CD4-positive, alpha-beta T cell treated with Interleukin-17A for 1 hour (primary cell): ENCODE measurements at places on chromosomes 13 and 19.
A peak's percentile ranks its signal among the peaks of the same experiment; 100 is the strongest.

GRCh38 chr19:38394488-38394887 is 6.0 kb downstream of the SPRED3 start:
- peak; percentile 79 for DNase-seq

DNA sequence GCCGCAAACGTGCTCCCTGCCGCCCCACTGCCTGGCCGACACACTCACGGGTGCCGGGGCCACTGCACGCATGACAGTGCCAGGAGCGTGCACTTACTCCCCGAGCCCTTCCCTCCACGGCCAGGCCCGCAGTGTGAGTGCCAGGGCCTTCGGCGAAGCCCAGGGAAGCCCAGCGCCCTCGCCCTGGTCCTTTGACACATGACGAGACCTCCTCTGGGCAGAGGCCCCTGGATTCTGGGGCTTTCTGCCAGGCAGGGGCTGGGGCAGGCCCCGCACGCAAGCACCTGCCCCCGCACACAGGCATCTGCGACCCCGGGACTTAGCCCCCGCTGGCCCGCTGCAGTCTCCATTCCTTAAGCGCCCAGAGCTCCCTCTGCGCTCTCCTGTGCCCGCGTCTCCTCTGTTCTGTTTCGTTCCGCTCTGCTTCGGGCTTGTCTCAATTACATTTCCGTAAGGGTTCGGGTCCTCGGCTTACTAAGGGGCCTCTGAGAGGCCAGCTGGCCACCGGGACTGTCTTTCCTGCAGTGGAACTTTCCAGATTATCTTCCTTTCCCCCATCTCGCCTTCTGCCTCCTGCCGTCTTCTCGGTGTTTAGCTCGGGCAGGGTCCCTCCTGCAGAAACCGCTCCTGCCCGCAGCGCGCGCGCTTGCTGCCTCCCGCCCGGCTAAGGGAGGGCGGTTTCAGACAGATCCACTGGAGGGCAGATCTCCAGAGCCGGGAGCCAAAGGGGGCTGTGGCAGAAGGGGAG is 98.8 kb downstream of the ING1 start:
- DNase-seq: no peak

DNA sequence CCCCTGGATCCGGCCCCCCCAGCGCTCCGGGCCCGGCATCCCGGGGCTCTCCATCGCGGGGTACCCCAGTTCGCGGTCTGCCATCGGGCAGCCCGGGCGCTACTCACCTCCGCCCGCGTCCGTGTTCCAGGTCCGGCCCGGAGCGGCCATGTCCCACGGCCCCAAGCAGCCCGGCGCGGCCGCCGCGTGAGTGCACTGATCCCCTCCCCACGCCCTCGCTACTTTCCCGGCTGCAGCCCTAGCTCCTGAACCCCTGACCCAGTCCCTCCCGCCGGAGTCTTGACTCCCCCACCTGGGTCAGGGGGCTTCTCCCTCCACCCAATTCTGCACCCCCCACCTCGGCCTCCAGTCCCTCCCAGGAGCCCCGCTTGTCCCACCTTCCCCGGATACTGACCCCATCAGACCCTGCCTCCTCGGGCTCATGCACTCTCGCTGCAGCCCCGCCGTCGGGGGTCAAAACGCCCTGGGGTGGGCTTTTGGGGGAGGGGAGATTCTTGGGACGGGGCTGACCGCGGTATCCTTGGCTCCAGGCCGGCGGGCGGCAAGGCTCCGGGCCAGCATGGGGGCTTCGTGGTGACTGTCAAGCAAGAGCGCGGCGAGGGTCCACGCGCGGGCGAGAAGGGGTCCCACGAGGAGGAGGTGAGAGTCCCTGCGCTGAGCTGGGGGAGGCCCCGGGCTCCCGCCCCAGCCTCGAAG is 566 bp downstream of the HMG20B start:
- DNase-seq: no peak

DNA sequence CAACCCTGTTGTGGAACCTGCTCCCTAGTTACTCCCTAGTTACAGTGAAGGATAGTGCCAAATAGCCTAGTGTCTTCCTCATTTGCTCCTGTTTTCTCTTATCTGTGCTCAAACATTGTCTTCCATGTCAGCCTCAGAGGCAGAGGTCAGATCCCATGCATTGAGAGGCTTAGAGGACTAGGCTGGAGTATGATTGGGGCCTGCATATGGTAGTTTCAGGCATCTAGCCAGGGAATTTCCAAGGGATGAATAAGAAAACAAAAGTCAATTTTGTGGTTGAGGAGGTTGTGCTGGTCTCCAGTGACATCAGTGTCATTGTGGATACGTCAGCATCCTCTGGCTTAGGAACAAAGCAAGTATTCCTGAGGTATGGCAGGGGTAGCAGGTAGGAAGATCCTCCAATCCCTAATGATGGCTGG is 9.4 kb downstream of the ZNF546 start:
- DNase-seq: no peak

- no peak for DNase-seq
Measured at GRCh38 chr19:10113964-10114650, 2.6 kb downstream of the P2RY11 start.

DNA sequence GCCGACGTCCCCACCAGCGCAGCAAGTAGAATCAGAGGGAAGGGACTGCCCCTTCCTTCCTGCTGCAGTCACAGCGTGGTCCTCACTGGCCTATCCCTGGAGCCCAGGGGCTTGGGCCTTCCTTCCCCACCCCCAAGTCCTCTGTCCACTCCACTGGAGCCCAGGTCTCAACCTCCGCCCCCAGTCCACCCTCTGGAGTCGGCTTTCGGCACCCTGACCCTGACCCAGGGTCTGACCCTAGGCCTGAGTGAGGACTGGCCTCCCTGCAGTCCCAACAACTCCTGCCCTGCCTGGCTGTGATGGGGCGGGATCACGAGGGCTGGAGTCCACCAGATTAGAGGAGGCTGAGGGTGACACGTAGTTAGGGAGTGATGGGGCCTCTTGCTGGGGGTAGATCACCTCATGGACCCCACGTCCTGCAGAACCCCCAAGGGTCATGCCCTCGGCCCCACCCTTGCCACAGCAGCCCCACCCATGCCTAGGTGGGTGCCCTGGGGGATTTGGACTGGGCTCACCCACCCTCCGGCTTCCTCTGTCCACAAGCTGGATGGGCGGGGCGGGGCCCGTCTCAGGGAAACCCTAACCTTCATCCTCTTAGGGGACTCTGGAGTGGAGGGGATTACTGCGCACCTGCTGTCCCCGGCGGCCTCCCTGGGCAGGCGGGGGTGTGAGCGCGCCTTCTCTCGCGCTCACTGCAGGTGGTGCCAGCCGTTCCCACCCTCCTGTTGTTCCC is 3.8 kb downstream of the RAX2 start:
- DNase-seq: no peak

DNA sequence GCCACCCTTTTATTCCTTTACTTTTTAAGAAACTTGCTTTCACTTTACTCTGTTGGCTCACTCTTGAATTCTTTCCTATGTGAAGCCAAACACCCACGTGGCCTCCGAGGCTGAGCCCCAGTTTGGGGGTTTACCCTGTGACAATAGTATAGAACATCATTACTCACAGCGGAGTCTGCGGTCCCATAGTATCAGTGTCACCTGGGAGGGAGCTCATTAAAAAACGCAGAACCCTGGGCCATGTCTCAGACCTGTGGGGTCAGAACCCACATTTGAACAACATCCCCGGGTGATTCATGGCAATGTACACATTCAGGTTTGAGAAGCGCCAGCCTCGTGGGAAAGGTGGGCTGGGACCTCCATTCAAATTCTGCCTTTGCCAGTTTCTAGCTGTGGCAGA is 36.0 kb upstream of the UBL3 start:
- peak; percentile 10 for DNase-seq

DNA sequence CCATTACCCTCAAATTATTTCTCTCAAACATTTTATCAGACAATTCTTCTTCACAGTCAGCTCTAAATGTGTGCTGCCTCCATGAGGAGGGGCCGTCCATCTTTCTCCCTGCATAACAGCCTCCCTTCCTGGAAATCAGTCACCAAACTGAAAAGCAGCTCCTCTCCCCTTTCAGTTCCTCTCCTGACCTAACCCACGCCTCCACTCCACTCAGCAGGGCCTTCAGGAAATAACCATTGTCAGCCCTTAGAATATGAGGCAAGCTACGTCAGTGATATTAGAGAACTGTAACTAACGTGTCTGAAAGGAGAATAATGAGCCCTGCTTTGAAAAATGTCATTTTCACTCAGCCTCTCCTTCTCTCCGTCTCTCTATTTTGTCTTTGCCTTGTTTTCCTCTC is 116.2 kb downstream of the OLFM4 start:
- DNase-seq: no peak

DNA sequence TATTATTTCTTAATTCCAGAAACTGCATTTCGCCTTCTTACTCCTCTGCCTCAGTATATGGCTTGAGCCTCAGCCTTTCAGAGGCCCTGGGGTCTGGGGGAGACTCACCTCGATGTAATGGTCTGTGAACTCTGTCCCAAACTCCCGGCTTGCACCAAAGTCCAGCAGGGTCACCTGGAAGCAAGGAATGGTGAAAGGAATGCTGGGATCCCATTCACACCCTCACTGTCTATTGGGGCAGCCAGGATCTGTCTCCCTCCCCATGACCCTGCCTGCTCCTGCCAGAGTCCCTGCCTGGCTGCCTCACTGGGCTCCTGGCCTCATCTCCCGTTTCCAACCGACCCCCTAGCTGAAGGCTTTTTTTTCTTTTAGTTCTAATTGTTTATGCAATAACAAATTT is 5.4 kb upstream of the NUMBL start:
- DNase-seq: no peak

DNA sequence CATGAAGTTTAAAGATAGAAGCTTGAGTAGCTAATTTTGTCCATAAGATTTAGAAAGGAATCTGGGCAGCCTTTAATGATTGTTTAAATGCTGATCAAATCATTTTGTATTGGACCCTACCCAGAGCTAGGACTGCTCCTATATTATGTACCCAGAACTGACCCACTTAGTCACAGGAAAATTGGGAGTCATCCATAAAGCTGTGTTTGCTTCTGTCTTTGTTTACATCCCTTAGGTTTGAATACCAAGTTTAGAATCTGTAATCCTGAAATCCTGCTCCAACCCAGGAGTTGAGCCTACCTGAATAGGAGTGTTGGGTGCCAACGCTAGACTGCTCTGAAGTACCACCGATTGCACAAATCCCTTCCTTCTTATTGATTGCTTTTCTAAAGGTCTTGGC is 23.8 kb downstream of the LCP1 start:
- DNase-seq: no peak

GRCh38 chr13:48429886-48430285 is 17.0 kb upstream of the LPAR6 start:
- no peak for DNase-seq

DNA sequence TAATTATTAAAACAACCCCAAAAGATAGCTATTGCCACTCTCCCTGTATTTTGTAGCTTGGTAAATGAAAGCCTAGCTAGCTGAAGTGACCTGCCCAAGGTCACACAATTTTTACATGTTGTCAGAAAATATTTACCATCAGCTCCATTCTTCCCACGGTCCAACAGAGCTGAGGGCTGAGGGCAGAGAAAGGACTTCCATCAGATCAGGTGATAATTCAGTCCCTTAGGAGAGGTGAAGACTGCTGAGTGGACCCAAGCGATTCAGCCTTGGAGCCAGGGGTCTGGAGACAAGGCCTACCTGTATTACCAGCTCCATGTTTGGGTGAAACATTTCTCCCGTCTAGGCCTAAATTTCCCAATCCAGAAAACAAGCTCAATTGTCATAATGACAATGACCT is 149.5 kb upstream of the TSHZ3 start:
- DNase-seq: no peak

- peak; percentile 59 for DNase-seq
Measured at GRCh38 chr19:49133621-49134454, 14.5 kb downstream of the PPFIA3 start.

DNA sequence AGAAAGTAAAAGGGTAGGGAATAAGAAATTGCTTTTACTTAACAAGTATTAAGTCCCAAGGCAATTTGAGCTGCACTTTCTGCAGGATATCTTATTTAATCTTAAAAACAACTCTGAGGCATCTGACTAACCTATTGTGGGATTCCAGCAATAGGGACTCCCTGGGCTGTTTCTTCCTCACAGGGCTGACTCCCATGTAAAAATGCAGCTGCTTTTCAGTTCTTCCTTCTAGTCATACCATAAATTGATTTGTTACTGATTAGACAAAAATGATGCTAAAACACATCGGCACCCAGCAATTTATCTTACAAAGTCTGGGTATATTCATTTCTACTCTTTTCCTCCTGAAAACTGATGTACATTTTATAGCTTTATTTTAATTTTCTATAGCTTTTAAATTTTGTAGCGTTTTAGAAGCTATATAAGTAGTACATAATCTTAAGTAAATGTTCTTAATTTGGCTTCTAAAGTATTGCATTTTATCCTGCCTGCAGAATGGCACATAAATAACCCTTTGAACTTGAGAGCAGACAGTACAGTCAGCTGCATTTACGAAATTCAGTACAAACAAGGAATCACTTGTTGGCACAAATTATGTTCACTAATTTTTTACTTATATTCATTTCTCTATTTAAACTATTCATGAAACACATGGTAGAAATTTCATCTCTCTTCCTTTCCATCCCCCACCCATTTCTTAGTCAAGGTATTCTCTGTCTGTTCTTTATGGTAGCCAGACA is 102.4 kb upstream of the FRY start:
- DNase-seq: no peak

- DNase-seq: no peak
Measured at GRCh38 chr19:1041835-1042685, 2.2 kb downstream of the ABCA7 start.

- DNase-seq: no peak
Measured at GRCh38 chr13:36724141-36724540, 50.3 kb downstream of the SERTM1 start.

GRCh38 chr19:40413291-40413845 is at the start of gene PRX:
TSS of gene PRX (minus strand) at chr19:40413378. CDS start at chr19:40407932, 5,446 bp downstream.
- no peak for DNase-seq
